ENCODE measurements at places on chromosomes 13 and 19.

GRCh38 chr13:32471187-32471922 is 43.4 kb upstream of the N4BP2L1 start:
- DNase-seq: no peak

DNA sequence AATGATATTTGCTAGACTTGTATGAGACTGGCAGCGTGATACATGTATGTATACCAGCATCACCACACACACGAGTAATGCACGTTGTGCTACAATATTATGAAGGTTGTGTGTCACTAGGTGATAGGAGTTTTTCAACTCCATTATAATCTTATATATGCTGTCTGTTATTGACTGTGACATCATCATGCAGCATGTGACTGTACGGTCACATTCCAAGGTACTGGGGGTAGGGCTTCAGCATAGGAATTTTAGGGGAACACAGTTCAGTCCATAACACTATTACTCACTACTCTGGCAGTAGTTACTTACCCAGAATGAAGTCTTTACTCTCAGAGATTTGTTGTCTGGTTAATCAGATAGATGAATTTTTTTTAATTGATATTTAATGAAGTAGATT is 91.1 kb downstream of the CDK8 start:
- DNase-seq: no peak

- no peak for DNase-seq
Observed at GRCh38 chr13:29564373-29564772, 31.1 kb downstream of the SLC7A1 start.

DNA sequence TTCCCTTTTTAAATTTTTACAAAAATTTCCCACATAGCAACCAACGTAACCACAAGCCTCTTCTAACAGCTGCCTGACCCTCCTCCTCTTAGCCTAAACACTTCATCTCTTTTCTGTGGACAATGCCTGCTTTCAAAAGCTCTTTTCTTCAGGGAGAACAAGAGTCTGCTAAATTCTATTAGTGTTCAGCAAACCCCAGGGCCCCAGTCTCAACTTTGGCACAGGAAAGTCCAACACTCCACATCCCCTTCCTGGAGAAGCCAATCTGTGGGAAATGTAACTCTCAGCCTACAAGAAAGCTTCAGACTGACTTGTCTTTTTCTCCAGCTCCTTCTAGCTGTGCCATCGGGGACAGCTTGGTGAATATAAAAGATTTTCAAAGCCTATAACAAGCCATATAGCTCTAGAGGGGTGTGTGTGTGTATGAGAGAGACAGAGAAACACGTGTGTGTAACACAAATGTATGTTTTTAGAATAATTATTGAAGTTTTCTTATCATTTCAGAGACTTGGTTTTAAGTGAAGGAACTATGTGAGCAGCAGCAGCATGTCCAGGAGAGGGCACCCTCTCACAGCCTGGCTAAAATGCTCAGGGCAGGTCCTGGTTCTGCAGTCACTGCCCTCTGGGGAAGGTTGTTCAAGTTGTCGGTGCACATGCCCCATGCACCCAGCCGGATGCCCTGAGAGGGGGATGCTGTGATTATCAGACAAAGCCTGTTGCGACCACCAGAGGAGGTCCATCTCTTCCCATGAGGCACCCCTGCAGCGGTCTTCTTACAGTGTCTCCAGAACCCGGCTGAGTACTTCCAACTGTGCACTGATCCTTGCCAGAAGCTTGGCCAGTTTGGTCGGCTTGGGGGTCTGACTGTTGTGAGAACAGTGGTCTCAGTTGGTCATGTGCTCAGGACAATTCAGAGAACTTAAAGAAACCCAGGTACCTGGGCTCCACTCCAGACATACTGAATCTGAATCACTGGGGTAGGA is 34.4 kb downstream of the CCDC70 start:
- peak; percentile 48 for DNase-seq

DNA sequence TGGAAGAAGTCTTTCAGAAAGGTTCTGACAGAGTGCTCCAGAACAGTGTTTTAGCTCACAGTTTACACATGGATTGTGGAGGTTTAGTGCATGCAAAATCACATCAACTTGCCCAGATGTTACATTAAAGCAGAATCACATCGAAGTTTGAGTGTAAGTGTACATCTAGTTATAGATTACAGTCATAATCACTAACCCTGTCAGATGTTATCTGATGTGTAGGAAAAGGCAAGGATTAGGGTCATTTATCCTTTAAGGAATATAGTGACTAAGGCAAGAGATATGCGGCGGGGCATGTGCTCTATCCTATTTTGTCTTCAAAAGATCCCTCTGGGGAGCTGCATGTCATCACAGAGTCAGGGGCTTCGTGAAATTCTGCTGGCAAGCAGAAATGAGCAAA is 66.9 kb downstream of the CYSLTR2 start:
- DNase-seq: no peak

DNA sequence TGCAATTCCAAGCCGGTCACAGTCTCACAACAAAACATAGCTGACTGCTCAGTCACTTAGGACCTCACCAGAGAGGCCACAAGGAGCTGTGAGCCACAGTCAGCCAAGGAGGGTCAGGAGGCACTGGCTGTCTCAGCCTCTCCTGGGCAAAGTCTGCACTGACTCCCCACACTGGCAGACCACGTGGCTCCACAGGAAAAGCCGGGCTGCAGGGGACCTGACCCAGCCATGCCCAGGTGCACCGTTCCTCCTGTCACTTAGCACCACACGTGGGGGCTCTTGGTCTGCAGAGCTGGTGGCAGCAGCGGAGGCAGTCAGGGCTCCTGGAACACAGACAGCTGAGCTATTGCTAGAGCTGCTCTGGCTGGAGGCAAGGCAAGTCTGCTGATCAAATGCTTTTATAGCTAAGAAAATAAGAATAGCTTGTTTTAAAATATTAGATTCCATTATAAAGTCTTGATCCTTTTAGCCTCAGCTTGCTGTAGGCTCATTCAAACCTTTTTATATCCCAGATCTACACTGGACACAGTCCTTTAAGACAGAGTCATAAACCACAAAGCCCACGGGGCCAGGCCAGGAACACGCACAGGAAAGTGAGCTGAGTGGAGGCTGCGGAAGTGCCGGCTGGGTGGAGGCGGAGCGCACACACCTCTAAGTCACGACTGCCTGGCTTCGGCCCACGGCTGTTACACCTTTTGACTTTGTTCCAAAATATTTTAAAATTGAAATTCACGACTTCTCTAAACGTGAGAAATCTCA is 744.1 kb downstream of the UQCRFS1 start:
- DNase-seq: no peak

DNA sequence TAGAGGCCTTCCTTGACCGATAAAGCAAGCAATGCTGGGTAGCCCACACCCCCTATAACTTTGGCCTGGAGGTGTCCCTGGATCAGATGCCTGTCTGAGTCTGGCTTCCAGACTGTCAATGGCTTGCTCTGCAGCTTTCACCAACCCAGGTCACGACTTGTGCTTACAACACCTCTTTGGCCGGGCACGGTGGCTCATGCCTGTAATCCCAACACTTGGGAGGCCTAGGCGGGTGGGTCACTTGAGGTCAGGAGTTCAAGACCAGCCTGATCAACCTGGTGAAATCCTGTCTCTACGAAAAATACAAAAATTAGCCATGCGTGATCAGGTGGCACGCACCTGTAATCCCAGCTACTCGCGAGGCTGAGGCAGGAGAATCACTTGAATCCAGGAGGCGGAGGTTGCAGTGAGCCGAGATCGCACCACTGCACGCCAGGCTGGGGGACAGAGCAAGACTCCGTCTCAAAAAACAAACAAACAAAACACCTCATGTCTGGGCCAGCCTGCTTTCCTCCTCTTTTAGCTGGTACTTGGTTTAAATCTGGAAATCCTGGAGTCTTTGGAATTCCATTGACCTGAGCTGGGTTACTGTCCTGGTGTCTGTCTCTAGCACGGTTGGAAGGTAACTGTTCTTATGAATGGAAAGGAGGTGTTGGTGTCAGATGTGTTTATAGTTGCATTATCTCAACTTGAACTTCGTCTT is 10.3 kb upstream of the GARRE1 start:
- no peak for DNase-seq
